Colonic mucosa (tissue), 4 donors: ENCODE measurements at places on chromosomes 3 and 15. TPM values are rescaled to one million over a fixed set of nuclear protein-coding genes. Genes with fewer than 3 reads are reported as not detected.

- no peaks in the 10 kb centered on the region for H3K27me3 ChIP-seq
- DNase-seq: no peak
- no peaks in the 10 kb centered on the region for H3K36me3 ChIP-seq
- H3K4me3 ChIP-seq: no peak overlapping the region
- H3K4me1 ChIP-seq: no peaks in the 10 kb centered on the region
- no peak overlapping the region for H3K27ac ChIP-seq
Observed at GRCh38 chr3:102006812-102007485, 157.6 kb downstream of the NFKBIZ start.

GRCh38 chr3:33095436-33095835, 1.5 kb downstream of the GLB1 start:
- DNase-seq: no peak
- H3K4me3 ChIP-seq: peak overlapping the region; percentile 96
- no peaks in the 10 kb centered on the region for H3K4me1 ChIP-seq
- no peaks in the 10 kb centered on the region for H3K27me3 ChIP-seq

DNA sequence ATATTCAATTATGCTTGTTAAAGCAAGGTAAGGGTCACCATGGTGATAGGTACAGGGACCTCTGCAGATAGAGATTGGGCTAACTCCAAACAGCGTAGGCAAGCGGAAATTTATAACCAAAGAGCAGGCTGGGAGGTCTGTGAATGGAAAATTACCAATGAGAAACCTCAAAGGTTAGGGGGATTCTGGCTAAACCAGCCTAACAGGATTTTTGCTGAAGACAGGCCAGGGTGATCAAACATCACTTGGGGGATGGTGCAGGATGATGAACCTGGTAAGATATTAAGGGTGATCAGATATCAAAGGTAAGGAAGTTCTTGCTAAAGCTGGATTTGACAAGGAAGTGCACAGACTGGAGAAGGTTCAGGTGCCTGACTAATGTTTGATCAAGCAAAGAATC, 35.3 kb upstream of the SNRPN start:
- no peaks in the 10 kb centered on the region for H3K27me3 ChIP-seq
- no peak for DNase-seq
- no peak overlapping the region for H3K4me3 ChIP-seq
- H3K27ac ChIP-seq: no peak overlapping the region
- H3K36me3 ChIP-seq: no peaks in the 10 kb centered on the region

GRCh38 chr15:67331676-67332075, 77.1 kb downstream of the IQCH start:
- H3K27me3 ChIP-seq: no peaks in the 10 kb centered on the region
- no peaks in the 10 kb centered on the region for H3K4me1 ChIP-seq
- H3K36me3 ChIP-seq: no peaks in the 10 kb centered on the region
- DNase-seq: no peak
- H3K4me3 ChIP-seq: no peak overlapping the region
- no peak overlapping the region for H3K27ac ChIP-seq

DNA sequence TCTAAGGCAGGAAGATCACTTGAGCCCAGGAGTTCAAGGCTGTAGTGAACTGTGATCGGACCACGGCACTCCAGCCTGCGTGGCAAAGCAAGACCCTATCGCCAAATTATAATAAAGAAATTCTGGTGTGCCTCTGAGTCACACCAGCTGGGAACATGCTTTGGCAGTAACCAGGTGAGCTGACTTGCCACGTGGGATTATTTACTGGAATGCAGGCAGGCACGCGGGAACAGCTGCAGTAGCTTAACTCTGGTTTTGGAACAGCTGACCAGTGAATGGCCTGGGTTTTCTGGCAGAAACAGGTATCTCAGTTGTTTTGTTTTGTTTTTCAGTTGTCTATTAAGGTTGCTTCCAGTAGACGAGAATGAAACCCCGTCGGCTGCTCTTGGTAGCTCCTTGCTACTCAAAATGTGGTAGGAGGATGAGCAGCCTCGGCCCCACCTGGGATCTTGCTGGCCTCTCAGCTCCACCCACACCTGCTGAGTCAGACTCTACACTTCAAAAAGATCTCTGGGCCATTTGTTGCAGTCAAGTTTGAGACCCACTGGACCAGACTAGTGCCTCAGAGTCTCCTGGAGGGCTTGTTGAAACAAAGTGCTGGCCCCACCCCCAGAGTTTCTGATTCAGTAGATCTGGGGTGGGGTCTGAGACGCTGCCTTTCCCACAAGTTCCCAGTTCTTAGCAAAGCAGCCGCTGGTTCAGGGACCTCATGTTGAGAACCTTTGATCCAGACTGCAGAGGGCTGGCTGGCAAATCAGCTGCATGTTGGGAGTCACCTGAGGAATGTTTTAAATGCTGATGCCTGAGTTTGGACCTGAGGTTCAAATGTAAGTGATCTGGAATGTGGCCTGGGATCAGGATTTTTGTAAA, 26.6 kb downstream of the IDH2 start:
- H3K4me1 ChIP-seq: no peaks in the 10 kb centered on the region
- no peak overlapping the region for H3K27ac ChIP-seq
- no peaks in the 10 kb centered on the region for H3K27me3 ChIP-seq
- H3K4me3 ChIP-seq: no peak overlapping the region
- peaks cover 8% of the 10 kb centered on the region for H3K36me3 ChIP-seq
- DNase-seq: no peak

DNA sequence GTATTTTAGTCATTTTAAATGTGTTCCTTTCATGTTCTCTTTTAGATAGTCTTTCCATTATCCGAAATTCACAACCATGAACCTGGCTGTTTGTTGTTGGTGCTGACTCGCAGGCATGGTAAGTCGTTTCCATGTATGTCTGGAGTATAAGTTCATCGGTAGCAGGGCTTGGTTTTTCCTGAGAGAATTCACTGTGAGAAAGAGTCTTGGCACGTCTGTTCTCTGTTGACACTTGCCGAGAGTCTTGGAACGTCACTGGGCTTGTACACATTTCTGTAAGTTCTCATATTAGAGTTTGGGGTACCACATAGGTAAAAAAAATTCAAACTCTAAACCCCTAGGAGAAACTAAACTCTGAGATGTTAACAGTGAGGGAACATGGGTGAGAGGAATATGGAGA, 29.4 kb upstream of the EIF4A2 start:
- H3K36me3 ChIP-seq: no peaks in the 10 kb centered on the region
- no peaks in the 10 kb centered on the region for H3K27me3 ChIP-seq
- peak overlapping the region; percentile 54 for H3K27ac ChIP-seq
- no peak overlapping the region for H3K4me3 ChIP-seq

DNA sequence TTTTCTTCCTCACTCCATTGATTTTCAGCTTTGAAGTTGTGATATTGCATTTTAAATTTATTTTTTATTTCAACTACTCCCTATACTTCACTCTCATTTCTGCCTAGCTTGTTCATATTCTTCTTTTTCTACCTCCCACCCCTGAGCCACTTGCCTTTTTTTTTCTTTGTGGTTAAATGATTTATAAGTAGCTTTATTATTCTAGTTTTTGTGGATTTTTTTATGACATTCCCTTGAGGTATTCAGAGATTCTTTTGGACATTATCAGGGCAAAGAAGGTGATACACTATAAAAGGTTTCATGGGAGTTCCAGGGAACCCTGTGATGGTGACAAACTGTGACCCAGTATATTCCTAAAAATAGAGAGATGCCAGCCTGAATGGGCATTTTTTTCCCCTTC, 3.3 kb downstream of the C15orf61 start:
- H3K36me3 ChIP-seq: no peaks in the 10 kb centered on the region
- no peaks in the 10 kb centered on the region for H3K27me3 ChIP-seq
- H3K4me3 ChIP-seq: no peak overlapping the region

- no peaks in the 10 kb centered on the region for H3K27me3 ChIP-seq
- peaks cover 8% of the 10 kb centered on the region for H3K4me1 ChIP-seq
- no peak overlapping the region for H3K27ac ChIP-seq
- no peak overlapping the region for H3K4me3 ChIP-seq
Observed at GRCh38 chr3:17009826-17010225, 125.1 kb downstream of the PLCL2 start.

- no peaks in the 10 kb centered on the region for H3K4me1 ChIP-seq
- no peaks in the 10 kb centered on the region for H3K36me3 ChIP-seq
- no peak for DNase-seq
- H3K4me3 ChIP-seq: no peak overlapping the region
- no peak overlapping the region for H3K27ac ChIP-seq
Observed at GRCh38 chr15:80580106-80580505, 115.0 kb upstream of the ABHD17C start.

GRCh38 chr3:174168538-174169254, 690.4 kb upstream of the NAALADL2 start:
- no peak overlapping the region for H3K27ac ChIP-seq
- no peaks in the 10 kb centered on the region for H3K27me3 ChIP-seq
- H3K4me3 ChIP-seq: no peak overlapping the region
- no peaks in the 10 kb centered on the region for H3K36me3 ChIP-seq
- no peaks in the 10 kb centered on the region for H3K4me1 ChIP-seq

DNA sequence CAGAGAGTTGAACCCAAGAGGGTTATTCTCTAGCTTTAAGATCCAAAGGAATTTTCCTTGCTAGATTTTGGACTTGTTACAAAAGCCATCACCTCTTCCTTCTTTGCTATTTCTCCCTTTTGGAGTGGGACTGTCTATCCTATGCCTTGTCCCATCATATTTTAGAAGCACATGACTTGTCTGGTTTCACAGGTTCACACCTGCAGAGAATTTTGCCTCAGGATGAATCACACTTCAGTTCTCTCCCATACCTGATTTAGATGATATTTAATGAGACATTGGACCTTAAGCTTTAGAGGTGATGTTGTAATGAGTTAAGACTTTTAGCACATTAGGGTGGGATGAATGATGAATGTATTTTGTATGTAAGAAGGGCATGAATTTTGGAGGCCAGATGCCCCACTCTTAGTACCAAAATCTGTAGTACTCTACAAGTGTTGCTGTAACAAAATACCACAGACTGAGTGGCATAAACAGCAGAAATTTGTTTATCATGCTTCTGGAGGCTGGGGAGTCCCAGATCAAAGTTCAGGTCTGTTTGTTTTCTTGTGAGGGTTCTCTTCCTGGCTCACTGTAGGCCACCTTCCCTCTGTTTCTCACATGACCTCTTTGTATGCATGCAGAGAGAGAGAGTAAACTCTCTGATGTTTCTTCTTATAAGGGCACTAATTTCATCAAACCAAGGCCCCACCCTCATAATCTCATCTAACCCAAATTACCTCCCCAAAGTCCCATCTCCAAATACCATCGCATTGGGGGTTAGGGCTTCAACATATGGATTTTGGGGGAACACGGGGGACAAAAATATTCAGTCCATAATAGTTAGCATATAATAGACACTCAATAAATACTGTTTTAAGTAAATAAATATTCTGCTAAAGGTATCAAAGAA, 10.0 kb downstream of the LNP1 start:
- no peak overlapping the region for H3K4me3 ChIP-seq
- no peaks in the 10 kb centered on the region for H3K36me3 ChIP-seq
- no peak for DNase-seq
- no peak overlapping the region for H3K27ac ChIP-seq
- H3K27me3 ChIP-seq: no peaks in the 10 kb centered on the region
- H3K4me1 ChIP-seq: no peaks in the 10 kb centered on the region

DNA sequence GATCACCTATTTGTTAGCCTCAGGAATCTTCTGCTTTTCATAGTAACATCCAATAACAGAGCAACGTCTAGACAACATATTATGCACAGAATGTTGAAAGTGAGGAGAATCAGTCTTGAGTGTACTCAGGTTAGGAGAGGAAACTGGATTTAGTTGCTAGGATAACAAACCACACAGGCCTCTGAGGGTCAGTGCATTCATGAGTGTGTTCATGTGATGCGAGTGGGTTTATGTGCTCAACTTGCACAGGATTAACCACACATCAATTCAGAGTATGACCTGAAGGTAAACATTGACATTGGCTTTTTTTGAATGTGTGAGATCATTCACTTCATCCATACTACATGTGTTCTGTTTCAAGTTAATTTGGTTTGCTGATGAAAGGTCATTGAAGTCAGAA, 287.6 kb downstream of the DIPK2A start:
- H3K27me3 ChIP-seq: no peaks in the 10 kb centered on the region
- H3K4me3 ChIP-seq: no peak overlapping the region
- no peaks in the 10 kb centered on the region for H3K4me1 ChIP-seq
- no peak overlapping the region for H3K27ac ChIP-seq
- no peaks in the 10 kb centered on the region for H3K36me3 ChIP-seq

GRCh38 chr15:76994971-76995945, at the start of gene PSTPIP1:
Gene PSTPIP1 (plus strand): TSS chr15:76995126. CDS start chr15:76995574, 448 bp downstream.
- no peaks in the 10 kb centered on the region for H3K27me3 ChIP-seq
- no peaks in the 10 kb centered on the region for H3K36me3 ChIP-seq
- H3K4me3 ChIP-seq: peak within 1 kb of the TSS; percentile 30
- no peaks in the 10 kb centered on the region for H3K4me1 ChIP-seq
- peak within 1 kb of the TSS; percentile 63 for H3K27ac ChIP-seq

- no peak for DNase-seq
- H3K27ac ChIP-seq: peak overlapping the region; percentile 60
- no peaks in the 10 kb centered on the region for H3K36me3 ChIP-seq
- peak overlapping the region; percentile 50 for H3K4me3 ChIP-seq
- no peaks in the 10 kb centered on the region for H3K27me3 ChIP-seq
Observed at GRCh38 chr3:50155891-50156290, 767 bp downstream of the SEMA3F start.

- H3K27me3 ChIP-seq: no peaks in the 10 kb centered on the region
- no peaks in the 10 kb centered on the region for H3K4me1 ChIP-seq
- H3K4me3 ChIP-seq: no peak overlapping the region
- no peak for DNase-seq
- no peaks in the 10 kb centered on the region for H3K36me3 ChIP-seq
Observed at GRCh38 chr3:16364323-16364722, 99.3 kb downstream of the OXNAD1 start.

DNA sequence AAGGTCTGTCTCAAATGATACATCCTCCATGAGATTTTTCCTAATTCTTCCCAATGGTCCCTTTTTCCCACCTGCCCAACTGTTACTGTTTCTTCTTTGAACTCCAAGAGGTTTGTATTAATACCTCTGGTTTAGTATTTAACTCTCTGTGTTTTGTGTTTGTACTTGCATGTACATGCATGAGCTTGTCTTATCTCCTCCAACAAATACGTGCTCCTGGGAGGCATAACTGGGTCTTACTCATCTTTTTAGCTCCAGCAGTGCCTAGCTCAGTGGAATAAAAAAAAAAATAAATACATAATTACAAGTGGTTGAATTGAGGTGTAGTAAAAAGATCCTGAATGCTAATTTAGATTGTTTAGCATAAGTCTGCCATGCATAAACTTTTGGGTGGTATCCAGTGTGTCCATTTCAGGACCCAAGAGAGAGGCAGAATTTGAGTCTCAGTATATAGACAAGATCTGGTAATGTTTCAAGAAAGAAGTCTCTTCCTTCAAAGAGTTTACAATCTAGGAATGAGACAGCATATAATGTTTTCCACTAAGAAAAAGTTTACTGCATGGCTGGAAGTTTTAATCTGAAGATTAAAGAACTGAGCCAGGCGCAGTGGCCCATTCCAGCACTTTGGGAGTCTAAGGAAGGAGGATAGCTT, 1.7 kb upstream of the LYSMD2 start:
- H3K36me3 ChIP-seq: no peaks in the 10 kb centered on the region
- no peak overlapping the region for H3K27ac ChIP-seq
- H3K27me3 ChIP-seq: no peaks in the 10 kb centered on the region
- H3K4me1 ChIP-seq: no peaks in the 10 kb centered on the region

The TAGLN3 gene
- not detected for total RNA-seq

The RTP4 gene
- 4.3 TPM for total RNA-seq

The LARP6 gene
- total RNA-seq: 3.5 TPM

The NUP210 gene
- total RNA-seq: 7.5 TPM

The PPP1R14D gene
- 166 TPM for total RNA-seq

The VWA5B2 gene
- total RNA-seq: 2.3 TPM
